ENCODE measurements at places on chromosomes 11 and 22.

DNA sequence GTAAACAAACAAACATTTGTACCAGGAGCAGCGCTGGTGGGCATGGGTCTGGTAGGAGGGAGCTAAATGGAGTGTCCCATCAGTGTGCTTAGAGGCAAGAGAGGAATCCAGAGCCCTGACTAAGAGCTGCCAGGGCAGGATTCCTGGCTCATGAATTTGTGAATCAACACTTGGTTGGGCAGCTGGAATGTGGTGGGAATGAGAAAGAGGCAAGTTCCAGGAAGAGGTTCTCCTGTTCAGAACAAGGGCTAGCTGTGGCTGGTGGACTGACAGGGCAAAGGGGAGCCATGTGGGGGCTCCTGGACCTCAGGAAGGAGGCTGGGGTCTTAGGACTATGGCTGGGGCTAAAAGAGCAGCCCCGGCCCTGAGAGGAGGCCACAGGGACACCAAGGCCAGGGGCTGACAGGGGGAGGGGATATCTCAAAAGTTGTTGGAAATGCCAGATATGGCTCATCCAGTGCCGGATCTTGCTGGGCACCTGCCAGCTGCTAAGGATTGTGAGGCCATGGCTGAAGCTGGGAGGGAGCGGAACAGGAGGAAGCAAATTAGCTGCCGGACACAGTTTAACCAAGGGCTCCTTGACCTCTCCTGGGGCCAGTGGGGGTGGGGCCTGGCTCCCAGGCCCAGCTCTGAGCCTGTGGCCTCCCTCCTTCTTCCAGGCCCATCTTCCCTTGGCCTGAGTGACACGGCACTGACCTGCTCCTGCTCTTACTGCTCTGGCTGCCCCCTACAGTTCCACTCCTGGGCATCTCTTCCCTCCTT lies 14.6 kb upstream of the P2RY6 start:
- DNase-seq: no peak

DNA sequence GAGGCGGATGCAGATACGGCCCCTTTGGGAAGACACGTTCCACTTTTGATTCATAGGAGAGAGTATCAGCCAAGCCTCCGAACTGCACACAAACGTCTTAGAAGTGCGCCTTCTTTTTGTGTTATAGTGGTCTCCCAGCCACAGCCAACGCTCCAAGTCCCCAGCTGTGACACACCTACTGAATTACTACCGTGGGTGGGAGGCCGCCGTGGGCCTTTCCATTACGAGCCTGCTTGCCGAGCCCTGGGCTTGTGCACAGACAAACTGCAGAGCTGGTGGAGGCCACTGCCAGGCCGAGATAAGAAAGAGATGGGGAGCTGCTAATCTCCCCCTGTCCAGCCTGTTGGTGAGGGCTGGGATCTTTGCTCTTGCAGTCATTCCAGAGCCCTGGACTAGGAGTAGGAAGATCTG lies 761 bp downstream of the HMBS start:
- no peak for DNase-seq

DNA sequence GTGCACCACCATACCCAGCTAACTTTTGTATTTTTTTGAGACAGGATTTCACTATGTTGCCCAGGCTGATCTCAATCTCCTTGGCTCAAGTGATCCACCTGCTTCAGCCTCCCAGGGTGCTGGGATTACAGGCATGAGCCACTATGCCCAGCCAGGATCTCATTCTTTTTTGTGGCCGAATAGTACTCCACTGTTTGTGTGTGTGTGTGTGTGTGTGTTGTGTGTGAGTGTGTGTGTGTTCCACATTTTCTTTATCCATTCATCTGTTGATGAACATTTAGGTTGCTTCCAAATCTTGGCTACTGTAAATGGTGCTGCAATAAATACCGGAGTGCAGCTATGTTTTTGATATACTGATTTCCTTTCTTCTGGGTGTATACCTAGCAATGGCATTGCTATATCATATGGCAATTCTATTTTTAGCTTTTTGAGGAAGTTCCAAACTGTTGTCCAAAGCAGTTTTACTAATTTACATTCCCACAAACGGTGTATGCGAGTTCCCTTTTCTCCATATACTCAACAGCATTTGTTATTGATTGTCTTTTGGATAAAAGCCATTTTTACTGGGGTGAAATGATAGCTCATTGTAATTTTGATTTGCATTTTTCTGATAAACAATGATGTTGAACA lies 105.4 kb downstream of the TTC28 start:
- DNase-seq: no peak

DNA sequence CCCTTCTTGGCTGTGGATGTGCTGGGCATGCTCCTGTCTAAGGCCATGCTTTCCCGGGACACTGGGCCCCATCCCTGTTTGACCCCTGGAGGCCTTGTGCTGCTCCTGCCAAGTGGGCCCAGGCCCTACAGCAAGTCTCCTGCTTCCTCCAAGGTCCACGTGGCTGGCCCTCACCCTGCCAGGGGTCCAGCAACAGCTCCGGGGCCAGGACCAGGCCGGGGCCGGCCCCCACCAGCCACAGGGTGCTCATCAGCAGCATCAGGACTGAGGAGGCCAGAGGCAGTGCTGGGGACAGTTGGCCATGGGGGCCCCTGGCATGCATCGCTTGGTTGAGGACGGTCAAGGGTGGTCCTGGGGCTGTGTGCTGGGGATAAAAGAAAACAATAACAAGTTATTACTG lies 2.5 kb downstream of the RHBDD3 start:
- DNase-seq: no peak

DNA sequence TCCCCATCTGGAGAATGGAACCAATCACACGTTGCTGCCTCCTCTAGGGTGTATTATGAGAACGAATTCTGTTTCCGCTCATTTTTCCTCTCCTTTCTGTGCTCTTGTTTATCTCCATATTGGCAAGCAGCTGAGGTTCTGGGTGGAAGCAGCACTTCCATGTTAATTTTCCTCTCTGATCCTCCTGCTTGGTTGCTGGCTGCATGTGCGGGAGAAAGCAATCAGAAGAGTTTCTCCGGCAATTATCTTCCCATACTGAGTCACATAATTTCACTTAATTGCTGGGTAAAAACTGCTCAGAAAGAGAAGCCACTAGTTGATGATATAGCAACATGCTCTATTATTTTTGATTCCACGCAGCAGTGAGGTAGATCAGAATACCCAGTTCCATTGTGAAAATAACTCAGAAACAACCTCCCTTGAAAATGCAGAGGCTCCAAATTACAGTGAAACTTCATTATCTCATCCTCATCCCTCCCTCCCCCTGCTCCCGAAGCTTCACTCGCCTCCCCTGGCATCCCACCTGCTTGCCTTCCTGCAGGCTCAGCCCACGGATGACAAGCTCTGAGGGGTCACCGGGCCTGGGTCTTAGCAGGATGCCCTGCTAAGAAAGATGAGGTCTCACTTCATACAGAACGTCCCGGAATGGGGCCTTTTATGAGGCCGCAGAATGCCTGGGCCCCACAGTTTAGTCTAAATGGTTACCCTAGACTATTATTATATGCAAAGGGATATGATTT lies 20.4 kb downstream of the FXYD6 start:
- DNase-seq: no peak

DNA sequence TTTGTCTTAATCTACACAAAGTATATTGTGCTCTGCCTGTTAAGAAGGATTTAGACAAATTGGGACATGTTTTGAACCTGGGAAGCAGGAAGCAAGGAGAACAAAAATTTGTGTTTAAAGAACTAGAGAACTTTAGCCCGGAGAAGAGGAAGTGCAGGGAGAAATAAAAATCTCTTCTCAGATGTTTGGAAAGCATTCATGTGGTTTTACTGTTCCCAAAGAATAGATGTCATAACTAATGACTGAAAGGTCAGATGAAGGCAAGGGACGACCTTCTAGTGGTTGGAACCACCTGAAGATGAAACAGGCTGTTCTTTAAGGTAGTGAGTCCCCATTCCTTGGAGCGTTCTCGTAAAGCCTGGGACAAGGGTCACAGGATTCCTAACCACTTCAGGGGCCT lies 38.3 kb downstream of the IRAG1 start:
- no peak for DNase-seq

GRCh38 chr11:113991718-113992458 lies 17.0 kb downstream of the HTR3A start:
- no peak for DNase-seq

GRCh38 chr11:73426219-73426850 lies 50.1 kb downstream of the RELT start:
- DNase-seq: no peak

GRCh38 chr11:85281550-85281949 lies 345.6 kb downstream of the DLG2 start:
- no peak for DNase-seq

DNA sequence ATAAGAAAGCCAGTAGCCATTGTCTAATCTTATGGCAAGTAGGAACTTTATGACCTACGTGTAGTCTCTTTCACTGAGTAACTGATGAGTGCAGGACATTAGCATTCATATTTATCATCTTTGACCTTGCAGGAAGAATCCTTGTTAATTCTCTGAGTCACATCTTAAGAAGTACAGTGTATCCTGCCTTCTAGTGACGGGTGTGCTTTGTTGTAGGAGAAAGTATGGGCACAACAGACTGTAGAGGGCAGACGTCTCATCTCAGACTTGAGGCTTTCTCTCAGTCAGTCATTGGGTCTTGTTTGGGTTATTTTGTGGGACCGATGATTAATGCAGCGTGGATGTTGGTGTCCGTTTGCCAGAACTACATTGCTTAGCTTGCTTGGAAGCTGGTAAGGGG lies 6.8 kb downstream of the RNF214 start:
- no peak for DNase-seq

GRCh38 chr22:24474649-24475255 lies 20.4 kb upstream of the UPB1 start:
- no peak for DNase-seq

DNA sequence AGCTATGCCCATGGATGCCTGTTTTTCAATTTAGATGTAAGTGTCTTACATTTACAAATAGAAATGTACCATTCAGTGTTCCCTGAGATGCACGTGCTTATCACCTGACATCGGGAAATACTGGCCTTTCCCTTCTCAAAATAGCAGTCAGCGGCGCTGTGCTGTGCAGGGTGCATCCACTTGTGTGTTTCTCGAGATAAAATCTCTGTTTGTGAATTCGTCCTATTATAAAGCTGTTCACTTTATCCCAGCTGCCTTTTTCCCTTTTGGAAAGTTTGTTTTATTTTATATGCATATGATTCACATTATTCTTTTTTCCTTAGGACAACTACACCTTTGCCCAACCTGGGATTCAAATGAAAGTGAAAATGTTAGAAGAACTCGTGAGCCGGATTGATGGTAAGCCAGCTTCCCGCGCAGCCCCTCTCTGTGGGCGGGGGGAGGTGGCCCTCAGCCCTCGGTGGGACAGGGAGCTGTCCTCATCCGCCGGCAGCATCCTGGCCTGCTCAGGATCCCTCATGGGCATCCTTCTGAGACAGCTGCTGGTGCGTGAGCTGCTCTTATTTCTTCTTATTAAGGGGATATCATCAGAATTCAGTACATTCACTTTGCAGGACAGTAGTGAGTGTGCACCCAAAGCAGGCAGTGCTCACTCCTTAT lies 235.0 kb downstream of the TBC1D22A start:
- no peak for DNase-seq

DNA sequence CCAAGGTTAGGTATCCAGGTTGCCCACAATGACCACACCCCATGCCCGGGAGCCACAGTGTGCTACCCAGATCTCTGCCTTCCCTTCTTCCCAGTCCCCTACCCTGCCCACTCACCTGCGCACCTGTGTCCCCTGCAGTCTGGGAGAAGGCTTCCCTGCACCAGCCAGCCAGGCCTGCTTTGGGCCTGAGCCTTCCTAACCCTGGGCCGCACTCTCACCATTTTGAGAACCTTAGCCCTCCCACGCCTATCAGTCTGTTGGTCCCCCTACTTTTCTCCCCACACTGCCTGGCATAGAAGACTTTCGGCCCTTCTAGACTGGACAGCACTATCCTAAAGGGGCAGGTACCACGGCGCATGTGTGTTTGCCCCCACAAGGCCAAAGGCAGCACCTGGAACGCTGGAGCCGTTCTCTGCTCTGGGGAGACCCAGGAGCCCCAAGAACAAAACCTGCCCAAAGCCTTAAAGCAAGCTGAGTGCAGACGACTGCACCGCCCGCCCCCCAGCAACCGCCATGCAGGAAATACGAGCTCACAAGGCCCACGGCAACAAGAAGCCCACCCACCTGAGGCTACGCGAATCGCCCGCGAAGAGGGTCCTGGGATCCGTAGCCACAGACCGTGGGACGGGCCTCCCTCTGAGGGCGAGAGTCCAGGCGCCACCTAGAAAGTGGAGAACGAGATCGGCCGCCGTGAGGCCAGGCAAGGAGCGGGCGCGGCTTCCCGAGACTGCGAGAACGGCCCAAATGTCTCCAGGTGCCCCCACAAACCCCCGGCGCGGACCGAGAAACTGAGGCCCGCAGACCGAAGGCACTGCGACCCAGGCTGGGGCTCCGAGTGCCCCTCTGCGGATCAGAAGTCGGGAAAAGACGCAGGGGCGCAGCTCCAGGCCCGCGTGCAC lies 546 bp downstream of the GNB1L start:
- DNase-seq: no peak

- no peak for DNase-seq
Observed at GRCh38 chr11:2541881-2542361, 97.1 kb downstream of the KCNQ1 start.

DNA sequence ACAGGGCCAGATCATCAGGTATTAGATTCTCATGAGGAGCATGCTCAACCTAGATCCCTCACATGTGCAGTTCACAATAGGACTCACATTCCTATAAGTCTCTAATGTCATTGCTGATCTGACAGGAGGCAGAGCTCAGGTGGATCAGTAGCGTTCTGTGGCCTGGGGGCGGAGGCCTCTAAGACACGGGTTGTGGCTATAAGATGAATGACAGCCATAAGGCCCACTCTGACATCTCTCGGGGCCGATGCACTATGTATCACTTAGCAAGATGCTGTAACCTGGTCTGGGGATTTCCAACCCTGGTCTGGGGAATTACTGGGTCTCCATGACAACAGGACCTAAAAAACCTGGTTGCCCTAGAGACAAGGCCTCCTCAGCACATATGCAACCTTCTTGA lies 932.7 kb downstream of the TBC1D22A start:
- DNase-seq: no peak

GRCh38 chr11:16612566-16613261 lies 125.7 kb upstream of the C11orf58 start:
- DNase-seq: no peak

DNA sequence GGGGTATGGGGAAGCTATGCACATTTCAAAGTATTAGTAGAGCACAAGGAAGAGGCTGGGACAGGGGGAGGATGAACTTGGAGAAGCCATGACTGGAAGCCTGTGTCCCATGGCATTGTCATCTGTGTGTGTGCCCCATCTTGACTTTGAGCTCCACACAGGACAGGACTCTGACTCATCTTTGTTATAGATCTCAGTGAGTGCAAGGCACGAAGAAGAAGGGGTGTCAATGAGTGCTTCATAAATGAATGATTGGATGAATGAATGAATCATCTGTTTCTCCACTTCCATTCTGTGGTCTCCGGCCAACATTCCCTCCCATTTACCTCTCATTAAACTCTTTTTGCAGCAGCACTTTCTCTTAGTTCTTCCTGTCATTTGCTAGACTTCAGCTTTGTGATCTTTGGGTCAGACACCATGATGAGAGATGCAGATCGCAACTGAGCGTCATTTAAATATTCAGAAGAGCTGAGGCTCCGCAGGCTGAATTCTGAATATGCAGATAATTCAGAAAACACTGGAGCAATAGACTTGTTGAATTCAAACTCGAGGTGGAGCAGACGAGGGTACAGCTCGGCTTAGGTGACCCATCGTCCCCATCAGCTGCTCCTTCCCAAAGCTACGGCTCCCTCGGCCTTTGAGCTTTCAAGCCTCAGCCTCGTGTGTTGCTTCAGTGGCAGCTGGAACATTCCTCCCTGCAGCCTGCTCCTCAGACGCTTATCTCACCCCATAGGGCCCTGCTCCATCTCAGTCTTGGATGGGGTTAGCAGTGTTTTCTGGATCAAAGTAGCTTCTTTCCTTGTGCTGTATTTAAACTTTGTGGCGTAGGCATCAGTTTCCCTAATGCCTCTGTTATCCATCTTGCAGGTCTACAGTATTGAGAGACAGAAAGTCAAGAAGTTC lies 30.8 kb downstream of the APOL3 start:
- no peak for DNase-seq

Measured in stimulated activated CD4-positive, alpha-beta T cell treated with anti-CD3 and anti-CD28 coated beads, Interleukin-15, amount 100 ng/mL, for 1 hour (primary cell).